ENCODE measurements at places on chromosomes 7 and 10.

- no peak for DNase-seq
These were observed 295.4 kb upstream of the FZD8 start for GRCh38 chr10:35937546-35937945.

- no peak for DNase-seq
These were observed 64.9 kb downstream of the NPTX2 start for GRCh38 chr7:98681951-98682350.

- DNase-seq, result no peak
These were observed 386.8 kb upstream of the POT1 start for GRCh38 chr7:125316466-125316865.

- no peak for DNase-seq
These were observed 134.1 kb downstream of the GFRA1 start for GRCh38 chr10:116138897-116139296.

- no peak for DNase-seq
These were observed 55.8 kb downstream of the INPP5A start for GRCh38 chr10:132593389-132593788.

- no peak for DNase-seq
These were observed 4.1 kb downstream of the CALU start for GRCh38 chr7:128743112-128743772.

DNA sequence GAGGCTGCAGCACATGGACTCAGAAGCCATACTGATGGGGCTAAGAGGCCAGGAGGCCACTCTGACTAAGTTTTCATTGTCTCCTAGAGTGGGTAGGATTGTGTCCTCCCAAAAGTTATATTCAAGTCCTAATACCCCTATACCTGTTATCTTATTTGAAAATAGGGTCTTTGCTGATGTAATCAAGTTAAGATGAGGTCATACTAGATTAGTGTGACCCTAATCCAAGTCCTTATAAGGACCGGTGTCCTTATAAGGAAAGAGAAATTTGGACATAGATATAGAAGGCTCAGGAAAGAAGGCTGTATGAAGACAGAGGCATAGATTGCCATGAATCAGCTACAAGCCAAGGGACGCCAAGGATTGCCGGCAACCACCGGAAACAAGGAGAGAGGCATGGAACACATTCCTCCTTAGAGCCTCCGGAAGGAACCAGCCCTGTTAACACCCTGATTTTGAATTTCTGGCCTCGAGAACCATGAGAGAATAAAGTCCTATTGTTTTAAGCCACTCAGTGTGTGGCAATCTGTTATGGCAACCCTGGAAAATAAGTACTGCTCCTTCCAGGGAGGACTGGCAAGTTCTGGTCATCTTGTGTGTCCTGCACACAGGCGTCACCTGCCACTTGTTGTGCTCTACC, 157.0 kb downstream of the EMX2 start:
- DNase-seq, result no peak
